Natural killer cell (primary cell): ENCODE measurements at places on chromosomes 4 and X. TPM values are rescaled to one million over a fixed set of nuclear protein-coding genes. Genes with fewer than 3 reads are reported as not detected.

- no peak for DNase-seq
Observed at GRCh38 chr4:14596028-14596427, 406.3 kb upstream of the CPEB2 start.

DNA sequence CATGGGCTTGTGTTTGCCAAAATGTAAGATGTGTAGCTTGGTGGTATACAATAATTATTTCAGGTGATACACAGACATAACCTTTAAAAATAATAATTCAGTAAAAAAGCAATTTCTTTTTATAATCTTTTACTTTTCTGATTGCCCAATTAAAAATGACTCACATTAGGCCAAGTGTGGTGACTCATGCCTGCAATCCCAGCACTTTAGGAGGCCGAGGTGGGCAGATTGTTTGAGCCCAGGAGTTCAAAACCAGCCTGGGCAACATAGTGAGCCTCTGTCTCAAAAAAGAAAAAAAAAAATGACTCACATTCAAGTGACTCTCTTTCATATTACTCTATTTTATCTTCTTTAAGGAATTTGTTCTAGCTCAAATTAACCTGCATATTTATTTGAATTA, 449.4 kb upstream of the HTR2C start:
- no peak for DNase-seq

DNA sequence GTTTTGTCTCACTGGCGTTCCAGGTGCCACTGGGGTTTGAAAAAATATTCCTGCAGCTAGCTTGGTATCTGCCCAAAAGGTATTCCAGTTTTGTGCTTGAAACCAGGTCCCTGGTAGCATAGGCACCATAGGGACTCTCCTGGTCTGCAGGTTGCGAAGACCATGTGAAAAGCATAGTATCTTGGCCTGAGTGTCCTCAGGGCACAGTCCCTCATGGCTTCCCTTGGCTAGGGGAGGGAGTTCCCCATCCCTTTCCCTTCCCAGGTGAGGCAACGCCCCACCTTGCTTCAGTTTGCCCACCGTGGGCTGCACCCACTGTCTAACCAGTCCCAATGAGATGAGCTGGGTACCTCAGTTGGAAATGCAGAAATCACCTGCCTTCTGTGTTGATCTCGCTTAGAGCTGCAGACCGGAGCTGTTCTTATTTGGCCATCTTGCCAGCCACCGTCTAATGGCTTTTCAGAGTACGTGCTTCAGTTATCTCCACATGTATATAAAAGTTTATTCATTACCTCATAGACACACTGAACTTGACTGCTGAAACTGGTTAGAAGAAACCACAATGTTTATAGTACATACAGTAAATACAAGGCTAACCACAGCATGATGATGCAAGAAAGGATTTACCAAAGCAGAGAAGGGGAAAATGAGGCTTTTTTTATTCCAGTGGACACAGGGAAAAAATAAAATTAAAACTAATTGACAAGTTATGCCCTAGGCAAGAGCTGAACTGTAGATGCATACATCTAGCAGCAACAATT, 10.6 kb downstream of the PBDC1 start:
- DNase-seq = no peak

- no peak for DNase-seq
Observed at GRCh38 chr4:38157592-38157991, 197.4 kb downstream of the PTTG2 start.

GRCh38 chr4:125020089-125021034, 294.4 kb upstream of the FAT4 start:
- DNase-seq = no peak

DNA sequence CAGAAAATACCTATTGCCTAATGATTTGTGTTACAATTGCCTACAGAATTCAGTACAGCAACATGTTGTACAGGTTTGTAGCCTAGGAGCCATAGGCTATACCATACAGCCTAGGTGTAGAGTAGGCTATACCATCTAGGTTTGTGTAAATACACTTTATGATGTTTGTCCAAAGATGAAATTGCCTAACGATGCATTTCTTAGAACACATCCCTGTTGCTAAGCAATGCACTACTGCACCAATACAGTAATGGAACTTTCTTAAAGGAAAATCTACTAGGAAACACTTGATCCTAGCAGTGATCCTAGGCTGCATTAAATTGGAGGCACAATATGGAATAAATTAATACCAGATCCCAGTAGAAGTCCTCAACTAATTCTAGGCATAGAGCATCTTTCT, 18.3 kb downstream of the NOA1 start:
- DNase-seq = no peak

GRCh38 chr4:6278801-6279197, 9.1 kb downstream of the WFS1 start:
- no peak for DNase-seq

- DNase-seq = no peak
Observed at GRCh38 chrX:112867570-112867969, 26.9 kb upstream of the AMOT start.

DNA sequence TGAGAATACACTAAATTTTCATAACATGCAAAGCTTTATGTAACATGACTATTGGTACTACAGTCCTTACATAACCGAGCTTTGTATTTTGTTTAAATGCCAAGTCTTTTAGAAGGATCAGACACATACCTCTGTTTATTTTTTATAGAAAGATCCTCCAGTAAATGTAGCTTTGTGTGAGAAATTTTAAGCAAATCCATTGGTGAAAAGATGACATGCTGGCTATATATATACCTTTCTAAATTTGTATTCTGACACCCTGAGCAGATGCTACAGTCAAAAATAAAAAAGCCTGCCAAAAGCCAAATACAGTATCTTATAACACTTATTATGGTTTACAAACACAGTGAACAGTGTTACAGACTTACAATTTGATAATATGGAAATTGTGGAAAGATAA, at the start of gene YIPF7:
YIPF7 (minus strand) TSS at position 201 of the 400 bp plus-strand sequence. CDS start 1,525 bp downstream, outside the sequence.
- DNase-seq = no peak

GRCh38 chr4:1291091-1291490, 1.4 kb downstream of the MAEA start:
- no peak for DNase-seq

GRCh38 chr4:151013491-151013890, 1.6 kb downstream of the LRBA start:
- DNase-seq = no peak

The NMU gene
- not detected for total RNA-seq

The PACRGL gene
- total RNA-seq = 9.0 TPM

The CXCL6 gene
- not detected for total RNA-seq

The NEXMIF gene
- 0.08 TPM for total RNA-seq

The NBDY gene
- 16.6 TPM for total RNA-seq

The USP26 gene
- total RNA-seq = not detected

The SAGE1 gene
- total RNA-seq = not detected
